ENCODE measurements at places on chromosomes 6 and 20.

DNA sequence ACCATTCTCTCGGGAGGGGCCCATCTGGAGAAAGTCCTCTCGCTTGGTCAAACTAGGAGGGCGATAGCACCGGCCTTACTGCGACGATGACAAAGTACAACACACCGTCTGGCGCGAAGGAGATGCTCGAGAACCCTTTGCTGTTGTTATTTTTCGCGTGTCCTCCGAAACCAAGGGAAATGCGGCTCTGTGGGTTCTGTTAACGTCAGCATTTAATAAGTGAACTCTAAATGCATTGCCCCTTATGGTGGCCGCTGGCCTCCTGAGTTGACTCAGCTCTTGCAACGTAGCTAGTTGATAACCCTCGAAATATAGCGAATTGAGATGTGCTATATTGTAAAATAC lies 577 bp upstream of the SCAND1 start:
- peak; percentile 68 for DNase-seq

DNA sequence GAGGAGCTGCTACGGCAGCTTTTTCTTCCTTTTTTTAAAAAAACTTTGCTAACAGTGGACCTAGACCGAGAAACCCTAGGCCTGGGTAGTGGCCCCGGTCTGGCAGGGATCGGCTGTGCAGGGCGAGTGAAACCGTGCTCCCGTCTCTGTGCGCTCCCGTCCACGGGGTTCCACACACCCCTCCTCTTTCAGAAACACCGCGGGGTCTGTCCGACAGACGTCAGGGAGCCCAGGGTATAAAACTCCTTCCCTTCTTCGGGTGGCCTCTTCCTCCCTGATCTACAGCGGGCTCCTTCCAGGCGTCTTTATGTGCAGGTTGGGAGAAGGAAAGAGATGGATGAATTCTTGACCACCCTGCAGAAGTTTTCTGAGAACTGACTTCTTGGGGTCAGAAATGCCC lies 27.1 kb upstream of the SMOC2 start:
- DNase-seq = no peak

DNA sequence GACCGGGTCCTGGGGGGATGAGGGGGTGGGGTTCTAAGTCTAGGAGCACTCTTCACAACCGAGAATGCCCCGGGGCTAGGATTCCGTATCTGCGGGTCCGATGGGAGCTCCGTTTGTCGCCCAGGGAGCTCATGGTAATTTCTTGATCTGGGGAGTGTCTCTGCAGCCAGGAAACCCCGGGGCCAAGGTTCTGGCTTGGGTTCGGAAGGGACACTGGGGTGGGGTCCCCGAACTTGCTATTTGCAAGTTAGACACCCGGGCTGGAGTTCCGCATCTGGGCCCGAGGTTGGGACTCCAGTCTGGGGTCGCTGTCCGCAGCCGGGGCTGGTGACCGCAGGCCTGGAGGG lies 397 bp downstream of the PEDS1 start:
- DNase-seq = no peak

DNA sequence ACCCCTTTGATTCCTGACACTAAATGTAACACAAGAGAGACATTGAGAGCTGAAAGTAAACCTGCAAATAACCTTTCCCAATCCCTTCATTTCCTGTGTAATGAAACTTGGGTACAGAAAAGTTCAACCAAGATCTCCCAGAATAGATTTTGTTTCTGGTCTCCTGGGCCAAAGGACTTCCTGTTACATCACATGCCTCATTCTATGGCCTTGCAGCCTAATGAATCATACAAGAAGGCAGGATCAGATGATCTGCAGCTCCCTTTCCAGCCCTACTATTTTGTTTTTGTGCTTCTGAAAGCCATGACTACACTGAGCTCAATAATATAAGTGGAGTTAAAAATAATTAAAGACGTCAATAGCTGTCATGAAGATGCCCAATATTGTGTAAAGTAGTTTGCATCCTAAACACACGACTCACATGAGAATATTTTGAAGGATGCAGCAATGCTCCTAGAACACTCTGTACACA lies 73.4 kb upstream of the NOX3 start:
- DNase-seq = peak; percentile 99

DNA sequence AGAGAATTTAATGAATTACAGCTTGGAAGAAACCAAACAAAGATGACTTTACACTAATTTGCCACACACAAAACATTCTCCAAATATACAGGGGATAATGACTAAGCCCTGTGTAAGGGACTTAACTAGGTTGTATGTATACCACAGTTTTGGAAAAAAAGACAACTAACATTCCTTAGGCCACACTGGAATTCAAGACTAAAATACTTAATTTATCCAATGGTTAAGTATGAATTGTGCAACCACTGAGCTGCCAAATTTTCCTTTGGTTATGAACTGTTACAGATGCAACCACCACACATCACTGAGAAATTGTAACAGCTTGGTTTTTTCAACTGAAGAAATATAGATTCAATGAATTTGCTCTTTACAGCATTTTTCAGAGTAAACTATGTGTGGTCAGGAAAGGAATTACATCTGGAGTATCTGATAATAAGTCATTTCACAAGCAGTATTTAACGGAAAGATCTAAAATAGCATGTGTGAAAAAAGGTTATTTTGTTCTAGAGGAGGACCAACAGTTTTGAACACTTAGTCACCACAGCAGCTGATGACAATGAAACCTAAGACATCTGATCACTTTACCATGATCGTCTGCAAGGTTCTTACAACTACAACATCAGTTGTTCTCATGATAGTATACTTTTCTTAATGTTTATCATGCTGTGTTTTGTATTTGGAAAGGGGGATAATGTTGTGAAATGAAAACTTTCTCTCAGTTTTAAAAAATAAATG lies 318.8 kb downstream of the BCKDHB start:
- peak; percentile 86 for DNase-seq

GRCh38 chr6:167858842-167859664 lies 32.3 kb downstream of the AFDN start:
- DNase-seq = peak; percentile 61

DNA sequence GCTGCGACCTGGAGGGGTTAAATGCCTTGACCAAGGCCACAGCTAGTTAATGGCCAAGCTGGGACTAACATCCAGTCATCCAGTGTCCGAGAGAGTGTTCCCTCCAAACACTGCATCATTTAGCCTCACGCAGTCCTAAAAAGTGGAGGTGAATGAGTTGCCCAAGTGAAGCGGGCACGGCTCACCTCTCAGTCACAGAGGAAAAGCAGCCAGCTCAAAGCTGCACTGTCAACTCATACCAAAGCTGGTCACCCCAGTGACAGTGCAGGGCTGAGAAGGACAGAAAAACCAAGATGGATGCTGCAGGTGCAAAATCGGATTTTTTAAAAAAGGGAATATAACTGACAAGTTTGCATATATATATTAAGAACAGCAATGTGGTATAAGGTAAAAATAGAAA lies 168.5 kb downstream of the SYNDIG1 start:
- DNase-seq = no peak

- DNase-seq = no peak
These were observed 75.4 kb upstream of the INSM1 start for GRCh38 chr20:20292472-20292871.

DNA sequence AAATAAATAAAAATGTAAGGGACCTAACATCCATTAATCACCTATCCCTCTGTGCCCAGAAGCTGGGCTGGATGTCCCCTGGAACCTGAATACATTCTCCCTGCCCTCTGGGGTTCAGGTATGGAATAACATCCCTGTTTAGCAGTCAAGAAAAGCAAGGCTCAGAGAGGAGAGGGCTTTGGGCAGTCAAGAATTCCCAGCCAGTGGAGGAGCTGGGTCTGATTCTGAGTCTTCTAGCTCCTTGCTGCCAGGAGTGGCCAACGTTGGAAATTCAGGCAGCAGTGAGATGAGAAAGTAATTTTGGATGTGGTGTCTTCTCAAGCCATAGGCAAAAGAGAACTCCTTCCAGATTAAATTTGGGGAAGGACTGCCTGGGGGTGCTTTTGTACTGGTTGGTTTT lies 42.6 kb upstream of the ZNFX1 start:
- DNase-seq = peak; percentile 62

- DNase-seq = no peak
These were observed 85.1 kb upstream of the ESR1 start for GRCh38 chr6:151722342-151722741.

- DNase-seq = peak; percentile 59
These were observed 120.2 kb downstream of the MBOAT1 start for GRCh38 chr6:20092071-20092566.

- DNase-seq = no peak
These were observed 66.8 kb downstream of the SCAND1 start for GRCh38 chr20:35887393-35888064.

DNA sequence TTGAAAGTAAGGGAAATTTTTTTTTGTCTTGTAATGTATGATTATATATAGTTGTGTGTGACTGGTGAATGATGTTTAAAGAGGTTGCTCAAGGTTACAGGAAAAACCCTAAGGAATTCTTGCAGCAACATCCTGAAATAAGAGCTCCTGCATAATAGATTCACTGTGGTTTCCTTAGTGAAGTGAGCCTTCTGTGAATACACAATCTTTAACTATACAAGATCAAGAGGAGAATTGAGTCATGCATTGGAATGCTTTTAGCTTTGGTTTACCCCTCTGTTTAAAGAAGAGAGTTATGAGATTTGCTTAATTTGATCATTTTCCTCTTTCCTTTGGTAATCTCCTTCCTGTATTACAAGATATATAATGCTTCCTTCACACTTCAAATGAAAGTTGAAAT lies 141.6 kb upstream of the EYA4 start:
- DNase-seq = peak; percentile 96

- DNase-seq = no peak
These were observed 6.9 kb downstream of the SESN1 start for GRCh38 chr6:109087661-109088264.

DNA sequence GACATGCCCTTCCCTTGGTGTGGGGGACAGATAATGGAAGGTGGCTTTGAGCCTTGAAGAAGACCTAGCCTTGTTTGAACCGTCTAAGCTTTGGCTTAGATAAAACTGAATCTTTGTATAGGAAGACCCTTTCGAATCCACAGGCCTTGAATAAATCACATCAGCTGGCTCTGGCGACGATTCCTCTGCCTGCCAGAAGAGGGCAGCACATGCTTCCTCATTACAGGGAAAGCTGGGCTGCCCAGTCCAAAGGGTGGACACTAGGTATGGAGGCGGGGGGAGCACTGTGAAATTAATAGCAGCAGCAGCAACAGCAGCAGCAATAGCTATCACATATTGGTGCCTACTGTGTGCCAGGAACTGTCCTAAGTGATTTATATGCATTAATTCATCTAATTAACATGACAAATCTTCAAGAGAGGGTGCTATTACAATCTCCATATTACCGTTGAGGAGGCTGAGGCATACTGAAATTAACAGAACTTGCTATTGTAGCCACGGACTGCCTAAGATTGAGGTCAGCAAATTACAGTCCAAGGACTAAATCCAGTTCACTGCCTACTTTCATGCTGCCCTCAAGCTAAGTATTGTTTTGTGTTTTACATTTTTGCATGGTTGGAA lies 85.1 kb downstream of the CLIC5 start:
- DNase-seq = peak; percentile 68

- peak; percentile 25 for DNase-seq
These were observed 1.1 kb downstream of the RNASET2 start for GRCh38 chr6:166955121-166955864.

- DNase-seq = no peak
These were observed 60.2 kb downstream of the NOL4L start for GRCh38 chr20:32524829-32525501.

Data from mesenchymal stem cell (in vitro differentiated cells and primary cell).